Right lobe of liver (tissue), 6 donors: ENCODE measurements at places on chromosomes 16 and 17. TPM values are rescaled to one million over a fixed set of nuclear protein-coding genes. Genes with fewer than 3 reads are reported as not detected.

MYH13 gene
- total RNA-seq: not detected

EXOSC6 gene
- total RNA-seq: 12.2 TPM

SPATA32 gene
- not detected for total RNA-seq

SEZ6L2 gene
- total RNA-seq: 0.18 TPM

UNKL gene
- total RNA-seq: 12.3 TPM

SLFN14 gene
- not detected for total RNA-seq

HIC1 gene
- total RNA-seq: 4.7 TPM

CUEDC1 gene
- total RNA-seq: 5.3 TPM

GFER gene
- total RNA-seq: 16.1 TPM

COX10 gene
- 19.8 TPM for total RNA-seq

DNA sequence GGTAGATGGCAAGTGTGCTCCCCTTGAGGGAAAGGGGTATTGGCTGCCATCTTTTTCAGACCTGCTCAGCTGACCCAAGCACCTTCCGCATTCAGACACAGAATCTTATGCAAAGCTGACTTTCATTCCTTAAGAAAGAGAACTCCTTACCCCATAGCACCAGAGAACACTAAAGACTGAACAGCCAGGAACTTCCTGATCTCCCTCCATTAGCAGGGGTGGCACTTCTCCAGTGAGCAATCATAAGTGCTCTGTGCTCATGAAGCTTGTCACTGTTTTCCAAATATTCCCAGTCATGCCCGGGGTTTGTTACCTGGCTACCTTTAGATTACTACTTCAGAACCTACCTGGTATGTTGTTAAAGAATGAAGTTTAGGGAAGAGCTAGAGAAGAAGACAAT, 11.9 kb downstream of the HSD17B2 start:
- DNase-seq: no peak

GRCh38 chr16:28304214-28304613, 11.9 kb downstream of the SBK1 start:
- peak; percentile 38 for DNase-seq

DNA sequence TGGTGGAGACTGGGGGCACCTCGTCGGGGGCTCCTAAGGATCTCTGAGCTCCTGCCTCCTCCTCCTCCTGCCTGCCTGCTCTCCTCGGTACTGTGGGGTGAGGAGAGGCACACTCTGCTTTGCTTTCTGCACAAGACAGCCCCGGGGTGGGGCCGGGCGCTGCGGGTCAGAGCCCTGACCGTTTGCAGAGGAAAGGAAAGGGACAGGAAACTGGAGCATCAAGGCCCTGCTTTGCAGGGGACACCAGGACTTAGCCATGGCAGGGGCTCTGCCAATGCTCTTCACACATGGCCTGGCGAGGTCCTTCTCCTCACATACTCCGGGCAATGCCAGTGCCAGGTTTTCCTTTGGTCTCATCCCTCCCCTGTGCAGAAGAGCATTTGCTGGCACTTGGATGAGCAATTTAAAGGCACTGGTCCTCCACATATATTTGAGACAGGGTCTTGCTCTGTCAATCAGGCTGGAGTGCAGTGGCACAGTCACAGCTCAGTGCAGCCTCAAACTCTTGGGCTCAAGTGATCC, 23.8 kb upstream of the DOC2B start:
- no peak for DNase-seq

DNA sequence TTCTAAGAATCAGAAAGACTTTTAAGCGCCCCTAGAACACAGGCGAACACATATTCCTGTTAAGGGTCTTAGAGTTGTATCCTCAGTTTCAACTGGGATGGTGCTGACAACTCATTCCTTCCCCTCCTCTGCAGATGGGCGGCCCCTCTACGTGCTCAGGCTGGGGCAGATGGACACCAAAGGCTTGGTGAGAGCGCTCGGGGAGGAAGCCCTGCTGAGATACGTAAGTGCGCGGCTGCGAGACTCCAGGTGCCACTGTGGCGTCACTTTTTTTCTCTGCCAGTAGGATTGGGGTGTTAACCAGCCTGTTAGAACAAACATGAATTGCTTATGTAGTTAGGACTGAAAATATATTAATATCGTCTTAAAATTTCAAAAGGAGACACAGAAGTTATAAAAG, 62.7 kb downstream of the SEC14L1 start:
- no peak for DNase-seq

DNA sequence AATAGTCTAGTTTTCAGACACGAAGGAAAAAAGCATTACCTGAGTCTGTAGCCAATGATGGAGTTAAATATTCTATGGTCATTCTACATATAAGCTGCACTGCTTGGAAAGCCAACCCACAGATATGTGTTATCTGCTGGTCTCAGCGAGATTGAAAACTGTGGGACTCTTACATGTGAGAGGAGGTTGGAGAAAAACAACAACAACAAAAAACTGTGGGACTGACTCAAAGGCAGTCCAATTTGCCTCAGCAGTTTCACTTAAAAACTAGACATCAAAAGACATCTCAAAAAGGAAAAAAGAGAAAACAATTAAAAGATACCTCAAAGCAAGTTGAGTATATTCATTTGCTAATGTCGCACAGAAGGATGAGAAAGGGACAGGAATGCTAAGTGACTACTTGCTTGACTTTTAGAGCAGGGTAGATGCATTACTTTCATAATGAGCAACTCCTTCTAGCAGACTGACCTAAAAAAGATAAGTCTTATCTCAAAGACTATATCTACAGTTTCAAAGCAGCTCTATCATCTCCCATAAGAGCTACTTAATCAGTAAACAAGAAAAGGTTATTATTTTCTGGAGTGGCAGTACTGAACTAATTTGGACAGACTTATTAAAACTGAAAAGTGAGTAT, 35.5 kb upstream of the ITGA2B start:
- DNase-seq: no peak

DNA sequence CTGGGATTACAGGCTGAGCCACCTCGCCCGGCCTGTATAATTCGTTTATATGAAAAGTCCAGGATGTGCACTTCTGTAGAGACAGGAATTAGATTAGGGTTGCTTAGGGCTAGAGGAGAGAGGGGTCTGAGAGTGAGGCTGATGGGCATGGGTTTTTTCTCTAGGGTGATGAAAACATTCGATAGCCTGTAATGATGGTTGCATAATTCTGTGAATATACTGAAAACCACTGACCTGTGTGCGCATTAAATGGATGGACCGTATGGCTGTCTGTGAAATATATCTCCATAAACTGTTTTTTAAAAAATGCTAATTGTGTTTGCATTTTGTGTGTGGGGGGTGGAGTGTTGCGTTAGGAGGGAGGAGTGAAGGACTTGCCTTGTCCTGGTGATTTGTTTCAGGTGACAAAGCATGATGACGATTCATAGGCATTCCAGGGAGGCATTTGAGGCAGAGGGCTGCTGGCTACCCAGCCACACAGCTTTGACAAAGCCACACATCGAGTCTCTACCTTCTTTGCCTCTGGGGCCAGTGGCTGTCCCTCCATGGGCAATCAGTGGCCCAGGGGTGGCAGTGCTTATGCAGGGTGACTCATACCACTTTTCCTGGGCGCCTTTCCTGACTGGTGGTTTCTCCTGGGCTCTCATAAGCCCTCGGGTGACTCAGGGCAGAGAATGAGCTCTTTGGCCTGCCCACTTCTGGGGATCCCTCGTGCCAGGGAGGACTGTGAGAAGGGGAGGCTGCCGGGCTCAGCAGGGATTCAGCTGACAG, 148.5 kb upstream of the WSCD1 start:
- no peak for DNase-seq

GRCh38 chr16:59168461-59169114, 434.5 kb upstream of the GOT2 start:
- no peak for DNase-seq

DNA sequence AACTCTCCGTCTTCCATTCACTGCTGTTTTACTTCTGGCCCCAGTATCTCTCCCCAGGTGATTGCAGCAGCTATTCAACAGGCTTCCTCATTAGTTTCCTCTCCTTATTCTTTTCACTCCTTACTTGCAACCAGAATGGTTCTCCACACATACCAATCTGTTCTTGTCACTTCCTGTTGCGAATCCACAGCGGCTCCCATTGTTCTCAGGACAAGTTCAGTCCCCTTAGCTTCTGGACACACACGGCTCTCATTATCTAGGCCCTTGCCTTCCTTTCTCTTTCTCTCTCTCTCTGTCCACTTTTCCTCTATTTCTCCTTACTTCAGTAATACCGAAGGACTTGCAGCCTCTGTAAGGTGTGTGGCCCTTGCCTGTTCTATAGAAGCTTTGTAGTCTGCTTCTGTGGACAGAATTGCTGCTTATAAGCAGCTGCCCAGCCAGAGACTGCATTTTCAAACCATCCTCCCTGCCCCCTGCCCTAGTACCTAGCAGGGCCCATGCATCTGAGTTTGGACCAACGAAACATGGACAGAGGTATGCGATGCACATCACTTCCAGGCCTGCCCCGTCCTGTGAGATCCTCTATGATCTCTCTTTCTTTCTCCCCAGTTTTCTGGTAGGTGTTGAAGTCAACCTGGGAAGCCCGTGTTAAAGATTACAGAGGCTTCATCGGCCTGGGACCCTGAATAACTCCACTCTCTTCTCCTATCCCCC, 45.7 kb downstream of the VAT1L start:
- no peak for DNase-seq

DNA sequence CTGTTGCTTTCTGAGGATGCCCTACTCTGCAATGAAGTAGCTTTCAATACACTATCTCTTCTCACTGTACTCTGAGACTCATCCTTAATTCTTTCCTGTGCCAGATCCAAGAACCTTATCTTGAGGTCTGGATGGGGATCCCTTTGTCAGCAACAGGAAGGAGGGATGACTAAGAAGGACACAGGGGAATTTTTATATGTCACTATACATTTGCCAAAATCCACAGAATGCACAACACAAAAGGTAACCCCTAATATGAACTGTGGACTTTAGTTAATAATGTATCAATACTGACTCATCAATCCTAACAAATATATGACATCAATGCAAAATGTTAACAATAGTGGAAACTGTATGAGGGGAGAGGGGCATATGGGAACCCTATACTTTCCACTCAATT, 4.7 kb upstream of the RBBP6 start:
- no peak for DNase-seq

GRCh38 chr16:71383054-71383773, 24.7 kb downstream of the CALB2 start:
- DNase-seq: no peak

DNA sequence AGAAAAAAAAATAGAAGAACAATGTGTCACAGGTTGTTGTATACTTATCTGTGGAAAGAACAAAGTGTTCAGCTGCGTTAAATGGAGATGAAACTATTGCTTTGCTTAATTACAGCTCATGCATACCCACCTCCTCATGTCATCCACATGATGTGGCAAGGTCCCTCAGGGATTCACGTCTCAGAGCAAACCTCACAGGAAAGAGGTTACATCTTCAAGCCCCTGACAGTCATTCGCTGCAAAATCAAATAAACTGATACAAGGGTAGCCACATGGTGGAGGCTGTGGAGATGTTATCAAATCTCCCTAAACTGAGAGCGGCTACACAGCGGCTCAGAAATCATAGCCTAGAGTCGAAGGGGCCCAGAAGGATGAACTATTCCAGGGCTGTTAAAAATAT, 21.1 kb downstream of the GINS3 start:
- peak; percentile 2 for DNase-seq

- no peak for DNase-seq
These were observed 8.4 kb downstream of the LPO start for GRCh38 chr17:58246781-58247180.

DNA sequence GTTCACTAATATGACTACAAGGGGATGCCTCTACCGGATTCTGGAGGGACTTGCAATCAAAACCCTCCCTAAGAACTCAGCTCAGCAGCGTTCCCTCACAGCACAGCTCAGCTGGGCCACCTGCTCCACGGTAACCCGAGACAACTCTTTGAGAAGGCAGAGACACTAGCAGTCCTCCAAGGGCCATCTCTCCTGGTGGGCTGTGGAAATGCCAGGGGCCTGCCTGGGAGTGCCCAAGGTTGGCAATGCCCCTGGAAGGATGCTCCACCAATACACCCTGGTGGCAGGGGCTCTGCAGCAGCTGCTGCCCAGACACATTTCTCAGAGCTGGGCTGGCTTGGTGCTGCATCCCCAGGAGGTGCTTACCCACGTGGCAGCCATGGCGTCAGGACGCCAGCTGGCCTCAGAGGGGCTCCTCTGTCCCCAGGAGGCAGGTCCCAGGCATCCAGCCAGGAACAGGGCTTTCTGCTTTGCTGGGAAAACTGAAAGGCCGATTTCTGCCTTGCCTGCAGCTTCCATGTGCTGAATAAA, 16.5 kb downstream of the CDIP1 start:
- DNase-seq: no peak

- DNase-seq: peak; percentile 75
These were observed 40.5 kb downstream of the MYH3 start for GRCh38 chr17:10616502-10617119.
